ENCODE measurements at places on chromosomes 3 and 15.

DNA sequence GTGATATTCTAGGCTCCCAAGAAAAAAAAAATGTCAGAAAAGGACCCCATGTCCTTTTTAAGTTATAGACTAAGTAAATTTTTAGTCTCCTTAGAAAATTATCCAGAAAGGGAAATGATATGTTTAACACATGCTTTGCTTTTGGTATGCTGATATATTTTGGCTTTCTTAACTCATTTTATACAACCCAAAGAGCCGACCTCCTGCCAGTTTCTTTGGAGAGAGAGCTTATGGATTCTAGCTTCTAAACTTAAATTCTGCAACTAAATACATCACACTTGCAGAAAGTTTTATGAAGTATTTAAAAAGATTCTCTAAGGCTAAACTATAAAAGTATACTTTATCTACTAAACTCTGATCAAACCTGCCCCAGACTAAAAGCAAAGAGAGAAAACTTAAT lies 43.9 kb upstream of the ZPLD1 start:
- DNase-seq: no peak

DNA sequence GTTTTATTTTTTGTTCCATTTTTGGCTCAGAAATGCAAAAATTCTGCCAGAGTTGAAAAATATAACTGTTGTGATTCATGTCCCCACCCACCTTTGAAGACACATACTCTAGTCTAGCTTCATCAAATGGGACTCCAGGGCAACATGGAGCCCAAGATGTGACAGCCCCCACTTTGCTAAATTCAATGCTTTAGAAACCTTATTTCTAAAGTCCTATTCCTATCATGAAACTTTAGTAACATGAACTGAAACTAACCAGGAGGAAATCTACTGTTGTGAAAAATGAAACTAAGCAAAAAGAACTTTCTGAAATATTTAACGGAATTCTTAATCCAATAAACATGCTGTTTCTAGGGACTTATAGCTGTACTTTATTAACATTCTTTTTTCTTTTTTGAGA lies 20.3 kb downstream of the UBP1 start:
- DNase-seq: no peak

GRCh38 chr3:69567023-69567709 lies 172.1 kb upstream of the MITF start:
- DNase-seq: no peak

- no peak for DNase-seq
Measured at GRCh38 chr3:158771982-158772381, 29.9 kb upstream of the MFSD1 start.

DNA sequence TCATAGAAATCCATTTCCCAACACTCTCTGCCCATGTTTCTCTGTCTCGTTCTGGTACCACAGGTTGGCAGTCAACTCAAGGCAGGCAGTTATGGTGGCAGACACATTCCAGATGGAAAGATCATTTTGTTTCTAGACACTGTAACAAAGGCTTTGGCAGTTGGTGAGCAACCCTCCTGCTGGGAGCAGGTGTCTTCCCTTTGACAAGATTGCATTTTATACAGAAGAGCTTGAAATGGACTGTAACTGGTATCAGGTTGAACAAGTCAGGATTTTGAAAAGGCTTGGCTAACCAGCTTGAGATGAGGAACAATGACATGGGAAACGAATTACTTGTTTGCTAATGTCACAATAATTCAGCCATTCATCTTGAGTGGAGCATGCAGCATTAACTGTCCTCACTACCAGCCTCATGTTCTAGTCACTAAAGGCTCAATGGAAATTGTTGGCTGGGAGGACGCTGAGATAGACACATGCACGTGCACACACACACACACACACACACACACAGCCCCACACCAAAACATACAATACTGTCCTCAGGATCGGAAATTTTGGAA lies 170.0 kb downstream of the SEMA6D start:
- no peak for DNase-seq

DNA sequence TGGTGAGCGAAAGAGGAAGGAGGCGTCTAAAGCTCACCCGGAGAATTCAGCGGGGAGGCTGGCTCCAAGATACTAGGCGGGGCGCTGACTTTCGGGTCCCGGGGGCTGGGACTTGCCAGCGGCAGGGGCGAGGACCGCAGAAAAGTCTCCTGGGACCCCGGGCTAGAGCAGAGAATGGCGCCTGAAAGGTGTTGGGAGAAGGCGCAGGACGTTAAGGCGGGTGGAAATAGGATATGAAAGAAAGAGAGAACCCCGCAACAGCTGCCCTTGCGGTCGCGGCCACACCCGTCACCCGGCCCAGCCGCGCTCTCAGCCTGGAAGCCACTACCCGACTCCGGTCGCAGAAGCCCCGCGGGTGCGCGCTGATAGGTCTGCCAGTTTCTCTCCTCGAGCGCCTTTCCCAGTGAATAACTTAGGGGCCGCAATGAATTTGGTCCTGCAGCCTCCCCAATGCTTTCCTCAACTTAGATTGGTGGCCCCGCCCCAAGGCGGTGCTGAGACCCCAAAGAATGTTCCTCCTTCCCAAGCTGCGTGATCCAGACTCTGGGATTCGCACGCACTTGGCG lies 604 bp downstream of the LTK start:
- no peak for DNase-seq

DNA sequence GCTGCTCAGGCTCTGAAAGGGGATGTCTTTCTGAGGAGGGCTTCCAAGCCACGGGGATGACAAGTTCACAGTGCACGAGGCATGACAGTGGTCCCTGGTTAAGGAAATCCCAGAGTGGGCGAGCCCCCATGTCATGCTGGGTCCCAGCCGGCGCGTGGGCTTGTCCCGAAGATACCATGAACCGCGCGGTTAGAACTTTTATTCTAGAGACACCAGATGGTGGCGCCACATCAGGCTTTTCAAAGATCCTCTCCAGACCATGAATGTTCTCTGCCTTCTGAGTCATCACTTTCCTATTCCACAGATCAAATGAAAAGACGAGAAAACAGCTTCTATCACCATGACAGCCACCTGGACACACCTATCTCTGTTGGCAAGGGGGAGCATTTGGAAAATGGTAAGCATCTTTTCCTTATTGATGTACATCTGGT lies 227.8 kb upstream of the LYSMD4 start:
- no peak for DNase-seq

- DNase-seq: no peak
Measured at GRCh38 chr15:44443515-44443914, 16.1 kb downstream of the CTDSPL2 start.

GRCh38 chr3:69379661-69380060 lies 6.2 kb downstream of the FRMD4B start:
- DNase-seq: no peak

DNA sequence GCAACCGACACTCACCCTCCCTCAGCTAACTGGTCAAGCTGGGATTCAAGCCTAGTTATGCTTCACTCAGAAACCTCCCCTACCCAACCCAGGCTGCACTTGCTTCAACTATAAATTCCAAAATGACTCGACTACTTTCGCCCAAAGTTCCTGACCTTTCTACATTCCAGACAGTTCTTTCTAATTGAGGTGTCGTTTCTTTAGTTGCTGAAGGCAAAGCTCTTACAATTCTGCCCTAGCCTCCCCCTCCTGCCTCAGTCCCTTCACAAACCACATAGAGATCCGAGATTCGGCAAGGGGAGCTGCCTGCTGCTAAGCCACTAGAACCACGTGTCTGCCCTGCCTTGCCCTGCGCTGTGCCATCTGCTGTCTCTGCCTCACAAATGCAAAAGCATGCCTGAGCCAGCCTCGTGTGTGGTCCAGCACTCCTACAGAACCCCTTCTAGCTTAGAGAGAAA lies 74.7 kb upstream of the SH3GL3 start:
- DNase-seq: no peak

GRCh38 chr15:85333132-85333831 lies 47.1 kb upstream of the AKAP13 start:
- DNase-seq: no peak

DNA sequence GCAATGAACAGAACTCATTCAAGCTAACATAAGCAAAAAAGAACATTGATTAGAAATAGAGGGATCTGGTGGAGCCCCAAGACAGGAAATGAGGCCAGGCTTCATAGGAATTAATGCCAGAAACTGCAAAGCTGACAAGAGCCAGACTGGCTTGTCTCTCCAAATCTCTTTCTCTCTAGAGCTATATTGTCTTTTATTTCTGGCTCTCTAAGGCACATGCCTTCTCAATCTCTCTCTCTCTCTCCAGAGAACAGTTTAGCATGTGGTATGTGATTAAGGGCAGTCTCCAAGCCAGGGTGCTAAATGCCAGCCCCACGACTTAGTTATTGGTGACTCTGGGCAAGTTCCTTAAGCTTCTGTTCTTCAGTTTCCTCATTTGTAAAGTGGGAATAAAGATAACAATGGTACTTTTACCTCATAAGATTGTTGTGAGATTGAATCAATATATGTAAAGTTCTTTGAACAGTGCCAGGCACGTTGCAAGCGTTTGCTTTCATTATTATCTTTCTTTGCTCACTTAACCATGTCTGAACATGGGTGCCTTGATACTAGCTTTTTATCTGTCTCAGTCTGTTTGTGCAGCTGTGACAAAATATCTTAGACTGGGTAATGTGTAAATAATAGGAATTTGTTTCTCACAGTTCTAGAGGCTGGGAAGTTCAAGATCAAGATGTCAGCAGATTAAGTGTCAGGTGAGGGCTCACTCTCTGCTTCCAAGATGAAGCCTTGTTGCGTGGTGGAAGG lies 123.2 kb downstream of the BDH1 start:
- DNase-seq: no peak

GRCh38 chr3:173398111-173398479 lies 551 bp downstream of the NLGN1 start:
- no peak for DNase-seq

DNA sequence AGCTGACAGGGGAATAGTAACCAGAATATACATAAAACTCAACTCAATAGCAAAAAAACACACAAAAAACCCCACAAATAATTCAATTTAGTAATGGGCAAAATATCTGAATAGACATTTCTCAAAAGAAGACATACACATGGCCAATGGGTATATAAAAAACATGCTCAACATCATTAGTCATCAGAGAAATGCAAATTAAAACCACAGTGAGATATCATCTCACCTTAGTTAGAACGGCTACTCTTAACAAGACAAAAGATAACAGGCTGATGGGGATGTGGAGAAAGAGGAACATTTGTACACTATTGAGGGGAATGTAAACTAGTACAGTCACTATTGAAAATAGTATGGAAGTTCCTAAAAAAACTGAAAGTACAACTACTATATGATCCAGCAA lies 678.6 kb downstream of the MECOM start:
- no peak for DNase-seq

DNA sequence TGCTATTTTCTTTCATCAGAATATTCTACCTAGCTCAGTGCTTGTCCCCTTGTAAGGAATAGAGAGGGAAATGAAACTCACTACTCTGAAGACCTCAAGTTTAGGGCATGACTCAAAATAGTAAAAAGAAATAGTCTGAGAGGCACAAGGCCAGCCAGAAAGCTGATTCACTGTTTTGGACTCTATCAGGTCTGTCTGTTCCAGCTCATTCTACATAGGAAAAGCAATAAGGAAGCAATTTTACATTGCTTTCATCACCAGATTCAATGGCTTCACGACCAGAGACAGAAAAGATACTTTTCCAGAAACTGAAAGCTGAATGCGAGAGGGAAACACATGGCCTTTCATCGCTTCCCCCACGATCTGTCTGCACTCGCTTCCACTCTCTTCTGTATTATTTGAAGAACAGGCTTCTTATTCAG lies 276.0 kb downstream of the GBE1 start:
- DNase-seq: no peak

- DNase-seq: no peak
Measured at GRCh38 chr3:124126436-124127023, 134.6 kb upstream of the ROPN1 start.

DNA sequence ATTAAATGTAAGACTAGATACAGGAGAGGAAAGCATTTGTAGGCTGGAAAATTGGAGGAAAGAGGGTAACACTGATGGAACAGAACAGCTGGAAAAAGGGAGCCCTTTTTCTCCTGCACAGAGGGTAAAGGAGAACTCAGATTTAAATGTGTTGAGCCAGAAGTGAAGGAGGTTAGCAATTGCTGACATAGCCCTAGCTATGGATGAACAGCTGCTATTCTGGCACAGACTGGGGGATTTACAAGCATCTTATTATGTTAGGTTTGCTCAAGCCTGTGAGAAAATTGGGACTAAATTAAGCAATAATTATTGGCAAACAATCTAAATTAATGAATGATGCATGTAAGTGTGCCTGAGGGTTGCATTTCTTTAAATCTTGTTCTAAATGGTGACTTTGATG lies 40.6 kb upstream of the PRR20G start:
- no peak for DNase-seq

- no peak for DNase-seq
Measured at GRCh38 chr3:128994581-128995546, 988 bp upstream of the CFAP92 start.

- no peak for DNase-seq
Measured at GRCh38 chr3:74537164-74537563, 77.3 kb downstream of the CNTN3 start.

DNA sequence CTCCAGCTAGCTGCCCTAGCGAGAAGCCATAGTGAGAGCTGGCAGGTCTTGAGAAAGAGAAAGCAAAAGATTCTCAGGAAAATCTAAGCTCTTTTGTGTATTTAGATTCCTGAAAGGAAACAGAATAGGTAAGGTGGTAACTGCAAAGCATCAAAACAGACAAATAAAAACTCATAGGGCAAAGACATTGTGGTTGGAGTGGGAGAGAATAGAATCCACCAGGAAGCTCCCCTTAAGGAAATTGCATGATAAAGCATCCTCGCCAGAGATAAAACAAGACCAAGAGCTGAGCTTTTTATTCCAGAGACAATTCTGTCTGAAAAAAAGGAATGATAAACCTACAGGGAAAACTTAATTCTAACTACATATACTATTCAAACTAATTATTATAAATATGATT lies 232.6 kb downstream of the SI start:
- DNase-seq: no peak

- no peak for DNase-seq
Measured at GRCh38 chr3:45618081-45618509, 23.5 kb downstream of the LIMD1 start.

DNA sequence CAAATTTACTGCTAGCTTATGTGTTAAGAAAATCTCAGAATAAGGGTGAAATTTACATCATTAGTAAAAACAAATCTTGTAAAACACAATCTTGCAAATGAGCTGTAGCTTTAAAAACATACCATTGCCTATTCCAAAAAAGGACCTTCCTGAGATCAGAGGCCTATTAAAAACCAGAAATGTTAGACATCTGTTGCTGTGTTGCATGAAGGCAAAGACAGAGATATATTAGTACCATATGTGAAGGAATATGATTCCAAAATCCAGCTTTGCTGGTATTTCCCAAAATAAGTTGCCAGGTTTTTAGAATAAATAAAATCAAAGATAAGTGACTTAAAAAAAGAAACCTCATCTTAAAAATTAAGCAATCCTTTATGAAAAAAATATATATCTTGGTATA lies 504.1 kb upstream of the CDIN1 start:
- no peak for DNase-seq

- DNase-seq: no peak
Measured at GRCh38 chr3:40848421-40848820, 323.7 kb downstream of the ZNF621 start.

- no peak for DNase-seq
Measured at GRCh38 chr3:101144105-101144504, 150.9 kb upstream of the ABI3BP start.

GRCh38 chr3:195171093-195171873 lies 99.7 kb downstream of the XXYLT1 start:
- DNase-seq: no peak

Measured in NCI-H2107 (cell line).